Foreskin fibroblast (primary cell): ENCODE measurements at places on chromosomes 5 and 9.

GRCh38 chr9:111020594-111020993 is 17.7 kb downstream of the LPAR1 start:
- DNase-seq, result no peak

GRCh38 chr9:30382271-30382670 is 2002.2 kb upstream of the ACO1 start:
- no peak for DNase-seq

GRCh38 chr9:79880626-79881025 is 308.9 kb downstream of the TLE4 start:
- DNase-seq, result no peak

DNA sequence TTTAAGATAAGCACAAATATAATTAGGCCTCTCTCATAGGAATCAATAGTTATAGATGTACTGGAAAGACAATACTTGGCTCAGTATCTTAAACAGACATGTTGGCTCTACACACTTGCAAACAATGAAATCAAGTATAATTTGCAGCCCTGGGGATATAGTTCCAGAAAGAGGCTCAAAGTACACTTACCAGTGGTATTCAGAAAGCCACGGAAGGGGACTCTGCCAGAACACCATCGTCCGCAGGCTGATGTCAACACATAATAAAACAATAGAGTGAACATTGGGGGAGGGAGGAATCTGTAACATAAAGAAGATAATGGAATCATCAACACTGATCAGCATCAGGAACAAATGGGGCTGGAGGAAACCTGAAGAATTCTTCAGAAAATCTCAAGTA is 31.2 kb upstream of the EBF1 start:
- no peak for DNase-seq

GRCh38 chr5:2263763-2264162 is 381.0 kb upstream of the IRX4 start:
- DNase-seq, result no peak

GRCh38 chr5:43981556-43981955 is 378.6 kb downstream of the NNT start:
- DNase-seq, result no peak

- no peak for DNase-seq
Observed at GRCh38 chr9:89362647-89363310, 44.5 kb downstream of the SECISBP2 start.

- no peak for DNase-seq
Observed at GRCh38 chr5:43232943-43233833, 41.2 kb downstream of the NIM1K start.

DNA sequence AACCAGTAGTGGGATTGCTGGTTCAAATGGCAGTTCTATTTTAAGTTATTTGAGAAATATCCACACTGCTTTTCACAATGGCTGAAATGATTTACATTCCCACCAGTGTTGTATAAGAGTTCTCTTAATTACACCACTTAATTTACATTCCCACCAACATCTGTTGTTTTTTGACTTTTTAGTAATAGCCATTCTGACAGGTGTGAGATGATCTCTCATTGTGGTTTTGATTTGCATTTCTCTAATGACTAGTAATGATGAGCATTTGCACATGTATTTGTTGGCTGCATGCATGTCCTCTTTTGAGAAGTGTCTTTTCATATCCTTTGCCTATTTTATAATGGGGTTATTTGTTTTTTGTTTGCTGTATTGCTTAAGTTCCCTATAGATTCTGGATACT is 688.3 kb downstream of the PRR16 start:
- no peak for DNase-seq

- DNase-seq, result peak; percentile 2
Observed at GRCh38 chr5:165370794-165371193, 1865.4 kb downstream of the MAT2B start.

DNA sequence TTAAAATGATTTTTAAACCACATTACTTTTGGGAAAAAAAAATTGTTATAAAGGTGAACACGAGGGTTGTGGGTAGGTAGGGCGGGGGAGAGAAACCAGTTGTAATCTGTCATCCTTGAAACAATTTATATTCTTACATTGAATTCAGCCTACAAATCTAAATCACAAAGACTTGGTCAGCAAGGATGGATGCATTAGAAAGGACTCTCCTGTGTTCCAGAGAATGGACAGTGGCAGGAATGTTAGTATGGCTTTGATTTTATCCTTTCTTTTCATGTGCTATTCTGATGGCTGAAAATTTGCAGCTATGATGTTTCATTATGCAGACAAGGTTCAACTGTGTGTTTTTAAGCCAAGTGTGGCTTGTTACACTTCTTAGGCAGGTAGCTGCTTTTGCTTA is 234.7 kb downstream of the SLF1 start:
- DNase-seq, result no peak

DNA sequence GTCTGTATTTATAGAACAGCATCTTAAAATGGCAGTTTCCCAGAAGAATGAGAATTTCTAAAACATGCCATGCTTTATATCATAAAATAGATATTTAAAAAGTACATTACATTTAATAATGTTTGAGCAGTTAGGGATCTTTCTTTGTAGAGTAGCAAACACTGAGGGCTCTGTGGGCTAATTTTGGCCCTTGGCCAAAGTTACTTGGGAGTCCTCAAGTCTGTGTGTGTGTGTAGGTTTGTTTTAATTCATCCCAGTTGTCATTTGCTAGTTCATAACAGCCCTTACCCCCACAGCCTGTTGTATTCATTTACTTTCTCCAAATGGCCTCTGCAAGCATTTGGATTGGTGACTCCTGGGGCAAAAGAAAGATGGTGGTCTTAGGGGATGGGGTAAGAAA is 576.4 kb upstream of the SGCD start:
- DNase-seq, result no peak

DNA sequence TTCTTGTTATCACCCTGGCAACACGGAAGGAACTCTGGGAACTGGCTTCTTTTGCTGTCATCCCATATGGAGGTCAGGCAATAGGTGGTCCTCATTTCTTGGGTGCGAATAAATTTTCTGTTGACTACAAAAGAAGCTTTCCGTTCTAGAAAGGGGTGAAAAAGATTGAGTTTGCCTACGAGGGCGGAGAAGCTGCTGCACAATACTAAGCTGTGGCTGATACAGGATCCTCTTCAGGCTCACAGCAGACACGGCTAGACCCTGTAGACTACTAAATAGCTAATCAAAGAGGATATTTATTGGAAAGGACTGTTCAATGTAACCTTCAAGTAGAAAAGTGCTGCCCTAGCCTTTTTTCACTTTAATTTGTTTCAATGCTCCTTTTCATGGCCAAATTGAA is 58.1 kb downstream of the TJP2 start:
- no peak for DNase-seq

DNA sequence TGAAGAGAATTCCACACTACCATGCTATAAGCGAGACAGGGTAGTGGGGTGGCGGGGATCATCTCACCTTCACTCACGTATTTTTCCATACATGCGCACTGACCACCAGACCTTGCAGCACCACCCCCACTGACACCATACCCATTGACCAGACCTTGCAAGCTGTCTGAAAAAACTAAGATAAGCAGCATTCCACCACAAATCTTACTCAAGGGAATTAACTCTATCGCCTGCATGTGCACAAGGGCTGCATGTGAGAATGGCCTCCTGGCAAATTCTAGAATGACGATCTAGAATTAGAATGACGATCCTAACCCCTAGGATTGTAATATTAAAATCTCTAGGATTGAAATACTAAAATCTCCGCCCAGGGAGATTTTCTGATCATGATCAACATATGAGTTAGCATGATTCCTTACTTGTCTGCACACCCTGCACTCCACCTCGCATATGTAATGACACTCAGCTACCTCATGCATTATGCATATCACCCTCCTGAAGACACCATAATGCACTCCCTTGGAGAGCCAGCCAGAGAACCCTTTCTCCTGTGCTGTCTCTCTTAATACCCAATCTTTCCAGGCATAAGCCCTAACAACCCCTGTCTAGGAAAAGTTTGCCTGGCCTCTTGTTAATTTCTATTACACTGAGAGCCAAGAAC is 11.7 kb downstream of the SOX30 start:
- no peak for DNase-seq

DNA sequence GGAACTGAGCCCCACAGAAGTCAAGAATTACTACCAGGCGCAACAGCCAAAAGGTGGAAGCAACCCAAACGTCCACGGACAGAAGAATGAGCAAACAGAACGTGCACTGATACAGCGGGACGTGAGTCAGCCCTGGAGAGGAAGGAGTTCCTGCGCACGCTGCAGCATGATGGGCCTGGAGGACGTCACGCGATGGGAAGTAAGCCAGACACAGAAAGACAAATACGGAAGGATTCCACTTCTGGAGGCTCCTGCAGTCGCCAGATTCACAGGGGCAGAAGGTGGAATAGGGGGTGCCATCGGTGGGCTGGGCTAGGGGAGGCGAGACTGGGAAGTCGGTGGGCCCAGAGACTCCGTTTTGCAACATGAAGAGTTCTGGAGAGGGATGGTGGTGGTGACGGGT is 80.3 kb upstream of the PHYKPL start:
- no peak for DNase-seq

GRCh38 chr9:69601698-69602097 is 70.5 kb downstream of the APBA1 start:
- DNase-seq, result no peak

GRCh38 chr9:125995706-125996105 is 248.5 kb downstream of the PBX3 start:
- no peak for DNase-seq

- no peak for DNase-seq
Observed at GRCh38 chr9:137194388-137194787, 5.9 kb downstream of the SSNA1 start.

- DNase-seq, result no peak
Observed at GRCh38 chr9:74309654-74310053, 187.5 kb upstream of the RORB start.

- no peak for DNase-seq
Observed at GRCh38 chr5:135062216-135063055, 28.4 kb upstream of the PITX1 start.

- DNase-seq, result no peak
Observed at GRCh38 chr5:29867155-29867554, 1326.3 kb upstream of the CDH6 start.

DNA sequence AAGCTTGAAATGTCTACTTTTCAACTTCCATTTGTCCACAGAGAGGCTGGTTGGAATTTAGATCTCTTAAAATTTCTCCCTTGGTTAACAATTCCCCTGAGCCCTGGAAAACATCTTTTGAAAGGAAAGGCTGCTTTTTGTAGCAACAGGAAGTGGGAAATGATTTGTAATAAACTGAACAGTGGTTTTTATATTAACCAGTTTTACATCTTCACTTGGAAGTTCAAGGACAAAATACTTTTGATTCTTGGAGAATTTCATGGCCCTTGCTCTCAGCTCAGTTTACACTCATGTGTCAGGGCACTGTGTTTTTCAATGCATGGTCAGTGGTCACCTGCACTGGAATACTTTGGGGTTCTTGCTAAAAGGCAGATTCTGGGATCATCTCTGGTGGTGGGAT is 9.9 kb downstream of the MLANA start:
- DNase-seq, result no peak

DNA sequence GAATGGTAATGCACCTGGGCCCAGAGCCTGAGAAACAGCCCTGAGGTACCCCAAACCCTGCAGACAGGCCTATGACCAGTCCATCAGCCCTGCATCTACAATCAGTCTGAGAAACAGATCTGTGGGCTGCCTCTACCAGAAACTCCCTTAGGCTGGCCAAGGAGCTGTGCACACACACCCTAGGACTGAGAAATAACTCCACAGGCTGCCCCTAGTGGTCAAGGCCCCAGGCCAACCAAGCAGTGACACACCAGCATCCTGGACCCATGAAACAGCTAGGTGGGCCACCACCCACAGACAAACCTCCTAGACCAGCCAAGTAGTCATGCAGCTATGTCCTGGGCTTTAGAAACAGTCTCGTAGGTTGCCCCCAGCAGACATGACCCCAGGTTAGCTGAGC is 253.6 kb upstream of the VLDLR start:
- no peak for DNase-seq

GRCh38 chr9:120914953-120915352 is 11.6 kb downstream of the TRAF1 start:
- peak; percentile 70 for DNase-seq

GRCh38 chr5:55231029-55231918 is 2.1 kb downstream of the CCNO start:
- DNase-seq, result no peak

DNA sequence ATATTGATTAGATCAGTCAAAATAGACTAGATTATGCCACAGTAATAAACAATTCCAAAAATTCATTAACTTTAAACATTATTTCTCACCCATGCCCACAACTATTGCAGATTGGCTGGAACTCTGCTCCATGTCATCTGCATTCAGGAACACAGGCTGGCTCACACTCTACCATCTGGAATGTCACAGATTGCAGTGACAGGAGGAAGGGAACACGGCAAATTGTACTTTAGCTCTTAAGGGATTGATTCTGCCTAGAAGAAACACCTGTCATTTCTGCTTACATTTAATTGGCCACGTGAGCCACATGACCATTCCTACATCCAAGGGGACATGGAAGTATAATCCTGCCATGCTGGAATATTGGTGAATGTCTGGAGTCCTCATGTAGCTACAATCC is 54.4 kb downstream of the ATPSCKMT start:
- no peak for DNase-seq

DNA sequence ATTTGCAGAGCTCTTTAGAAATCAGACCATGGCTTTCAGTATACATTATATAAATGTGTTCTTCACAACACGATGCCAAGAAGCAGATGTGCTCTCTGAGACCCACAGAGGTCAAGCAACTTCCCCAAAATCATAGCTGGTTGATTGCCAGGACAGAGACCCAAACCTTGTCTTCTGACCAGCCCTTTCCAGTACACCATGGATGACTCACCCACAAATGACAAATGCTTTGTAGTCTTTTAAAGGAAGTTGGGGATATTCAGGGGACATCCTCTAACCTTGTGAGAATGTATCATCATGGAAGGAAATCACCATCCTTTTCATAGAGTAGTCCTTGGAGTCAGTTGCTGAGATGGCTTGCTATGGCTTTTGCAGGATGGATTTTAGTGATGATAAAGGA is 30.1 kb downstream of the ZNF462 start:
- DNase-seq, result peak; percentile 80

DNA sequence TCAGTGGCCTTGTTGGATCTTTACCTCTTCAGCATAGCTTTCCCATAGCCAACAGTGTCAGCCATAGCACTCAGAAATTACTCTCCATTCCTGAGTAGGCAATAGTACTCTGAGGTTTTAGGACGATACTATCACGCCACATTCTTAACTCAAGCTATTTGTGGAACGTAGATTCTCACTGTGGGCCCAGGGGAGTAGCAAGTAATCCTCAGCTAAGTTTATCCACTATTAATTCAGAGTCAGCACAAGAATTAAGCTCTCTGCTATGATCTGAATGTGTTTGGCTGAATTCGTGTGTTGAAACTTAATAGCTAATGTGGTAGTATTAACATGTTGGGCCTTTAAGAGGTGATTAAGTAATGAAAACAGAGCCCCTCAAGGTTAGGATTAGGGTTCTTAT is 858.8 kb upstream of the NUDT12 start:
- DNase-seq, result no peak

DNA sequence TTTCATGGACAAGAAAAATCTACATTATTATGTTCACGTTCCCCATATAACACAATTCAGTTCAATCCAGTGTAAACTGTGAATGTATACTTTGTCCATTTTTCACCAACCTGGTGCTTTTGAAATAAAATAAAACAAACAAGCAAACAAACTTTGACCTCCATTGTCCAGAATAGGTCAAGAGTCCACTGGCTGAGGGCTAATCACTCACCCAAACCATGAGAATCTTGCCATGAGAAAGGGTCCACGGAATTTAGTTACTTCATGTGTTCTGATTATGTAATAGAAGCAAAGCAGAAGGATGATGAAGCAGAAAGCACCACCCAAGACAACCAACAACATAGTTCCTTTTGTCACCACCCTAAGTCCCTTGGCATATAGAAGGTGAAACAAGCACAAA is 28.7 kb downstream of the DIAPH1 start:
- no peak for DNase-seq

GRCh38 chr5:38666668-38667498 is 110.4 kb upstream of the LIFR start:
- peak; percentile 67 for DNase-seq
